ENCODE measurements at places on chromosomes 7 and 10. TPM values are rescaled to one million over a fixed set of nuclear protein-coding genes. Genes with fewer than 3 reads are reported as not detected.

GRCh38 chr10:63720072-63720537 lies 198.9 kb downstream of the REEP3 start:
- DNase-seq, result no peak

DNA sequence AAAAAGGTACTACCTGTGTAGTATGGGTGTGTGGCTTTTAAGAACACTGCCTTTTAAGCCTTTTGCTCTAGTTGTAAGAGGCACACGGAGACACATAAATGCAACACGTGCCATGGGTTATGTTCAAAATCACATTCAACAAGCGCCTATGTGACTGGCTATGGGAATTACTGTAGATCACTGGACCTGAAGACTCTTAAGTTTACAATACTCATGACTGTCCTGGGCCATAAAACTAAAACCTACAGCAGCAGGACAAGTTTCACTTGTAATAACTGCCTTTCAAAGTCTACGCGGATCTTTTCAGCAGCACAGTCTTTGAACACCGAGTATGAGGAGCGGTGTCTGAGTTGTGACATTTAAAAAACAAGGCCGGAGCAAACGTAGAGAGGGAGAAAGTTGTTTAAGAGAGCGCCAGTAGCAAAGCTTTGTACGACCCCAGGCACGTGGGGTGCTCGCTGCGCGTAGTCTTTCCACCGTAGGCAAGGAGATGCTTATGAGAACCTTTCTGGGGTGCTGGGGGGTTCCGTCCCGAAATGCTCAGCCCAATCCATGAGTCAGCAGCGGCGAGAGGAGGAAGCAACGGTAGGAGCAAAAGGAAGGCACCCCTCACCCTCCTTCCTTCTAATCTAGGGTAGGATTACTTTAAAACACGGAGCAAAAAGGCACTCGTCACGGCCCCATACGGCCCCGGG lies 662 bp downstream of the DNAJC2 start:
- no peak for DNase-seq

- DNase-seq, result no peak
Measured at GRCh38 chr10:104223304-104223703, 8.9 kb downstream of the CFAP43 start.

GRCh38 chr10:21173802-21174714 lies 276.9 kb upstream of the NEBL start:
- DNase-seq, result peak; percentile 91

DNA sequence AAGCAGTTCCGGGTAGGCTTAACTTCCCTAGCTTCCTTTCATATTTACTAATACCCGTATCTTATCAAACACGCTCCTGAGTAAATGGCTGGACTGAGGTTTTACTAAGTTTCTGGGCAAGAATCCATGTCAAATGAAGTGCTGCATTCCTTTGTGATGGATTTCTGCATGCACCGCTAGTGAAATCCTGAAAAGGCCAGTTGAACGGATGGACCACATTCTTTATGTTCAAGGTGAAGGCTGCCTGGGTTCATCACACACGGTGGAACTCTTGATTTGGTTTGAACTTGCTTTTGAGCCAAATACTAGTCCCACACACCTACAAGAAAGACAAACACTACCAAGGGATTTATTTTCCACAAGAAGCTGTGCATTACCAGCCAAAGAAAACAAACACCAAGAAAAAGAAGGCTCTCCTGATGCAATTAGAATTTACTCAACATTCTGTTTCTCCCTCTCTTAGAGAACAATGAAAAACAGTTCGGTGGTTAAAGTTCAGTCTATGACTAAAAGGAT lies 255.0 kb upstream of the SEMA3C start:
- no peak for DNase-seq

DNA sequence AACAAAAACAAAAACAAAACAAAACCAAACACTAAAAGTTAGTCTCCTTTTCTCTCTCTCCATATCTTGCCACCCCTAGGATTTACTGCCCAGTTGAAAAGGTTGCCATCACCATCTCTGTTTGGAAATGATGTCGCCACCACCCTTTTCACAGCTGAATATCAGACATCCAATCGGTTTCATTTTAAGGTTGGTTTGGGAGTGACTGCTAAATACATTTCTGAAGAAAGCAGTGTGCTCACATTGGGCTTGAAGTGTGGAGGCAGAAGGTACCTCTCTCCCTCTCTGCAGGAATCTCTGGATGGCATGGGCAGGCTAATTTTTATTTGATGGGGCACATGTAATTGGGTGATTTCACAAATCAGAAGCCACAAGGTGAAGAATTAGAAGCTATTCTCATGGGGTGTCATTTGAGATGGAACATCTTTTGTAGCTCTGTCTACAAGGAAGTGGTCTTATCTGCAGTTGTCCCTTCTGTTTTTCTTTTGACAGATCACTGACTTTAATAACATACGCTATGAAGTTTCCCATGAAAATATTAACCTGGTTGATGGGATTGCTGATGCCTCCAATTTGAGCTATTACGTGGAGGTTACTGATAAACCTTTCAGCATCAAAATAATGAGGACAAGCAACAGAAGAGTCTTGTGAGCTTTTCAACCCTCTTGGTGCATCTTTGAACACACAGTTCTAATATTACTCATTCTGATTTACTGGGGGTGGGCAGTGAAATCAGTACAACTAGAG lies 20.1 kb downstream of the MGAM2 start:
- no peak for DNase-seq

DNA sequence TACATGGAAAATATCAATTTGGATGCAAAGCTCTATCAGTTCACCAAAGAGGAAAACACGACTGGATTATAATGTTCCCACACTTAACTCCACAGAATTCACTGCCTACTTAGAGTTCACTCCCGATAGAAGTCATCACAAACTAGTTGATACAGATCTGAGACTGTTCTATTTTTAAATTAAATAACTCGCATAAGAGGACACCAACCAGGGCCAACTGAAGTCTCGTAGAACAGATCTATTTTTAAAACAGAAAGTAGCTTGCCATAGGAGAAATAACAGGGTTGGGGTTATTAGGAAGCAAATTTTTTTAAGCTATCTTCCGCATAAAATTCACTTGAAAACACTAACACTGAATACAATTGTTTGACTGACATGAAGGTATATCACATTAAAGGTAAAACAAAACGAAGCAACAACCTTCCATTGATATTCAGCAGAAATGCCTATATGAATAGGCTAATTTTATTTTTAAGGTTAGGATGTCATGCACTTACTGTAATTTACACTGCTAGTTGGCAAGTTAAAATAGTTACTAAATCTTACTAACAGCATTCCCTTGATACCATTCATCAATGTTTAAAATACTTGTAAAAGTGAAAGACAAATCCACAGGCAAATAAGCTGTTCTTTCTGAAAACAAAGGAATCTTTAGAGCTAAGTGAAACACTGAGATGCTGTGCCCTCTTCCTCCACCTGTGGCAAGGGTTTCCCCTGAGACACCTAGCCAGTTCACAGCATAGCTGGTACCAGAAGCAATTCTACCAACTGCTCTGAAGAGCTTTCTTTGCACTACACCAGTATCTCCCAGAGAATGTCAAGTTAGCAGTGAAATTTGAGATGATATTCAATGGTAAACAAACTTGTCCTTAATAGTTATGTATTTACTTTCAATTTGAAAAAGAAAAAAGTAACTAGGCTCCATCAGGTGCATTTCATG lies 186.7 kb upstream of the ANK3 start:
- DNase-seq, result no peak

- no peak for DNase-seq
Measured at GRCh38 chr7:144011458-144012230, 11.5 kb downstream of the OR6B1 start.

DNA sequence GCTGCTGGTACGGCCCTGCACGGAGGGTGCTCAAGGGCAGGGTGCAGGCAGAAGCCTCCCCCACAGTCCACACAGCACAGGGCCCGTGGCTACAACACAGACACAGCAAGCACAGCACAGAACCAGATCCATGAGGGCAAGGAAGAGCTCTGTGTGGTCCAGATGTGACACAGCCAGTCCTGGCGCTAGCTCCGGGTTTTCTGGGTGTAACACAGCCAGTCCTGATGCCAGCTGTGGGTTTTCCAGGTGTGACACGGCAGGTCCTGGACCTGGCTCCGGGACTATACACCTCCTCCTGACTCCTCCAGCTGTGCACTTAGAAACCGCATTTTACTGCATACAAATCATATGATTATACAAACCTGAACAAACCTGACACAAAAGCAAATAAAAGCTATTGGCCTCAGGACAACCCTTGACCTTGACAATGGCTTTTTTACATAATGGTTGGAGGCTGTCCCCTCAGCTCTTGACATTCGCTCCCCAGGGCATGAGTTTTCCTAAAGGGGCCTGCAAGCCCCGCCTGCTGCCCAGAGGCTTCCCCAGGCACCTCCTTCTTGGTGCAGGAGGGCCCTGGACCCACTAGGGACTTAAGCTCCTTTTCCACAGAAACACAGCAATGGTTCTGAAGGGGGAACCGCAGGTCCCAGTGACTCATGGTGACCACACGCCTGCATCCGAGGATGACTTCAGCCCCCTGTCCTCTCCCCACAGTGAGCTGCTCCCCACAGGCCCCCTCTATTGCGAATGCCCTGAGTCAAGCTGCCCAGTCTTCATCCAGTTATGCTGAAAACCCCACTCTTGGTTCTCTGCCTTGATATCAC lies 209.6 kb downstream of the PTPRN2 start:
- DNase-seq, result no peak

NKX2-3 gene
- polyA plus RNA-seq, result not detected

PTPRE gene
- polyA plus RNA-seq, result 1.1 TPM

ZNF425 gene
- polyA plus RNA-seq, result 2.4 TPM

ZNF117 gene
- polyA plus RNA-seq, result 4.7 TPM

Measured in kidney (tissue), 22 donors.